ENCODE measurements at places on chromosomes 4 and X.

GRCh38 chr4:41851621-41852020, 83.6 kb upstream of the TMEM33 start:
- DNase-seq: no peak

DNA sequence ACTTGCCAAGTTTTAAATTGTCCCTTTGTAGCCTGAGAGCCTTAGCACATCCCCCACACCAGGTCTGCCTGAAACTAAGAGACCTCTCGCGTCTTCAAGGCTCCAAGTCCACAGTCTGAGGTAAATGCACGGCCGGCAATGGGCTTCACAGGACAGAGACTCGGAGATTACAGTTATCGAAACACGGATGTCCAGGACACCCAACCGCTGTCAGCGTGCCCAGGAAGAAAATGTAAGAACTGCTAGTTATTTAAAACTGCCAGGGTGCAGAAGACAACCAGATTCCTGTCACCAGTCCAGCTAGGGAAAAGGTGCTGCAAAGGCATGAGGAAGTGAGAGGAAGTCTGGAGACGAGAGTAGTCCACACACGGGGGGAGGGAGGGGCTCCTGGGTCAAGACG, 28.9 kb downstream of the ZNF827 start:
- DNase-seq: no peak

GRCh38 chrX:16119353-16120220, 3.8 kb upstream of the GRPR start:
- DNase-seq: no peak

- DNase-seq: no peak
These were observed 105.1 kb upstream of the GRPR start for GRCh38 chrX:16018291-16018690.

GRCh38 chr4:158777423-158778155, 8.8 kb downstream of the FNIP2 start:
- DNase-seq: no peak

All from activated CD8-positive, alpha-beta memory T cell treated with anti-CD3 and anti-CD28 coated beads for 1 hour (primary cell).